ENCODE measurements at places on chromosomes 6 and 20.

GRCh38 chr6:7821426-7821825 is 89.2 kb downstream of the TXNDC5 start:
- DNase-seq, result no peak

- DNase-seq, result no peak
Observed at GRCh38 chr20:43916073-43916880, 1.6 kb downstream of the TOX2 start.

DNA sequence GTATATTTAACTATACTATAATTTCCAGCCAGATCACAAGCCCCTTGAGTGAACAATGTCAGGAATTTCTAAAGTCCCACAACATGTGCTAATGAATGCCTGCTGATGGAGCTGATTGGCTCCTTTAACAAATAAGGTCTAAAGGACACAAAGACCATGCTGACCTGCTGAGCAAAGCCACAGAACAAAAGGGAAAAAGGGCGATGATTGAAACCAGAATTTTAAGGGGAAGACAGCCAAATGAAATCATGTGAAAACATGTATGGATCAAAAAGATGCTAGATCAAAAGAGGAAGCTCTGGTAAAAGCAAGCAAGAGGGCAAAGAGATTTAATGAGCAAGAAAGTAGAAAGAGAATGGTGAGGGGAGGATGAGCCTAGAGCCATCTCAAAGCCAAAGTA is 105.6 kb downstream of the DCDC2 start:
- no peak for DNase-seq

DNA sequence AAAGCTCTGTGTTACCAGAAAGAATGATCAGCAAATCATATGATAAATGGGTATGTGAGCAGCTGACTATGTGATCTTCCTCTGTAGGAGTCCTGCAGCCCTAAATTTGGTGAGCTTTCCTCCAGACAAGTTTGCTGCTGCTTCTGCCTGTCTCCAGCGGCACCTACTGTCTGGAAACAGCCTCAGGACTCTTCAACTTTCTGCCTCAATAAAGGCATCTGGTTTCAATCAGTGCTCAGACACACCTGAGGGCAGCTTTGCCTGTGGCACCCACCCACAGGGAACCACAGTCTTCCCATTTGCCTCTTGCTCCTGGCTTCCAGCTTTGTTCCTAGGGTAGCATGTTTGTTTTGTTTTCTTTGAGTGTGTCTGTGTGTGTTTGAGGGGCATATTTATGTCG is 727.9 kb upstream of the MAN1A1 start:
- no peak for DNase-seq

GRCh38 chr6:169332250-169332649 is 78.6 kb upstream of the THBS2 start:
- DNase-seq, result no peak

DNA sequence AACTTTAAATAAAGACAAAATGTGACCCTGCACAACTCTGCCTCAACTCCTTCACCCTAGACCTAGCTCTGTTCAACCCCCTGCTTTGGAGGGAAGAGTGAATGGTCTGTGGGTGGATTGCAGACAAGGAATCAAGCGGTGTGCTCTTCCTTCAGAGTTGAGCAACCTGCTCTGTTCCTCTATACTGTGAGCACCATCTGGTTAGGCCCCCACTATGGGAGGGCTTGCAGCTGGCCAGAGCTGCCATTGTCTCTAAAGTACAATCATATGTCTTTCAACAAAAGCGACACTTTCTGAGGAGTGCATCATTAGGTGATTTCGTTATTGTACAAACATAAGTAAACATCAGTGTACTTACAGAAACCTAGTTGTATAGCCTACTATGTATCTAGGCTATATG is 406.1 kb upstream of the MARCKS start:
- DNase-seq, result no peak

DNA sequence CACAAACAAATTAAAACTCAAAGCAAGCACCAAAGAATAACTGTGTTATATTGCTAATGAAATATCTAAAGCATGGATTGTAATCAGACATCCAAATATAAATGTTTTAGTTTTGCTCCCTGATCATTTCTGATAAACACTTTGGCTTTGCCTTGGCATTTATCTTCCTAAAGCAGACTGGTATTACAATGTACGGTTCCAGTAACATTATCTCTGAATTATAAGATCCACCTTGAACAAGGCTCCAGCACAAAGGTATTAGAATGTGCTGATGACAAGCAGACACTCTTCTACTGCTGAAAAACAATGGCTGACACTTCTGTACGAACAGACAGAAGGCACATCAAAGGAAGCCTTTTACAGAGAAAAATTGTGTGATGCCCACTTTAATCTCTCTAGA is 74.6 kb downstream of the INSM1 start:
- DNase-seq, result no peak

- no peak for DNase-seq
Observed at GRCh38 chr6:11386726-11387125, 150.8 kb upstream of the TMEM170B start.

GRCh38 chr6:144190593-144190992 is 40.3 kb downstream of the STX11 start:
- no peak for DNase-seq

- no peak for DNase-seq
Observed at GRCh38 chr20:5822569-5822968, 72.4 kb downstream of the SHLD1 start.

DNA sequence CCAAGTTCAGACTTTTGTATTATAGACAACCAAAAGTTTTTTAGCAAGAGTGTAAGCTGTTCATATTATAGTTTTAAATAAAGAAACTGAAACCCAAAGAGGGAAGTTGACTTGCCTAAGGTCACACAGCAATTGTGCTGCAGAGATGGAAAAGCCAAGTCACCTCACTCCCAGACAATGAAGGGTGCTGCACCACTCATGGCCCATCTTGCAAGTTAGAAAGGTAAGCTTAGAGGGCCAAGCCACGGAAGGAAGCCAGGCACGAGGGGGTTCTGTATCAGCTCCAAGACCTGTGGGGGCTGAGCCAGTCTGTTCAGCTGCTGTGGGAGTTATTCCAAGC is 860 bp downstream of the DEFB124 start:
- no peak for DNase-seq

DNA sequence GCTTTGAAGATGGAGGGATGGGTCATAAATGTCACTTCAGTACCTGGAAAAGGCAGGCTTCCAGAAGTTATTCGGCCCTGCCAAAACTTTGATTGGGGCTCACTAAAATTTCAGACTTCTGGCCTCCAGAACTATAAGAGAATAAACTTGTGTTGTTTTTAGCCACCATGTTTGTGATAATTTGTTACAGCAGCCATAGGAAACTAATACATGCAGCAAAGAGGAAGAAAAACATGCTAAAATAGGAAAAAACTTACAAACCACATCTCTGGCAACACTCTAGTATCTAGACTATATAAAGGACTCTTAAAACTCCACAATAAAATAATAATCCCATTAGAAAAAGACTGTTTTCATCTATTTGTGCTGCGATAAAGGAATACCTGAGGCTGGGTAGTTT is 9.5 kb downstream of the ADAT2 start:
- no peak for DNase-seq

DNA sequence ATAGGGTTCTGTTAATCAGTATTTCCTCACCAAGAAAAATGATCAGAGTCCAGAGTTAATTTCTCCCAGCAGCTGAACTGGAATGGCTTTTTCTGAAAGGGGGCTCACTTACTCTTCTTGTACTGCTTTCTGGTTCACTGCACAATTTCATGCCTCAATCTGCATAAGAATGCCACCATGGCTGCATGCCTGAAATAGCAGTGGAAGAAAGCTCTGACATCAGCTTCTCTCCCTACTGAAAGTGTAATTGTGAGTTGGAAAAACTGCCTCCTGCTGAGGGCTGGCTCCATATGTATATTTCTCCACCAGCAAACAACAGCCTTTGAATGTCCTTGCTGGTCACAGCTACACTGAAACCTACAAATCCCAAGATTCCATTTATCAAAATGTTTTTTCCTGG is 1027.2 kb upstream of the GJE1 start:
- DNase-seq, result no peak

GRCh38 chr20:4435225-4435624 is 286.5 kb upstream of the PRND start:
- no peak for DNase-seq

DNA sequence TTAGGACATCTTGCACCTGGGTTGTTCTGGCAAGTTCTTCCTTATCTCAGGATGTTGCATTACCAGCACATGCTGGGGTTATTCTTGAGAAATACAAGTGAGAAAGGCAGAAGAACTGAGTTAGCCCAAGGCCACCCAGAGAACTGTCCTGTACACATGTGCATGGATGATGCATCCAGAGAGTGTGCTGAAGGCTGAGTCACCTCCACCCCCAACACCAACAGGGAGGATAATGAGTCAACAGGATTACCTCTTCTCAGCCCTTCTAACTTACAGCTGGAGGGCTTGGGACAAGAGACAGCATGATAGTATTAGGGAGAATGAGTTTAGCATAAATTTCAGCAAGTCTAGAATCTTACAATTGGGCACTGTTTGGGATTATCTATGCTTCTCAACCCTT is 8.5 kb downstream of the SCGN start:
- DNase-seq, result peak; percentile 3

DNA sequence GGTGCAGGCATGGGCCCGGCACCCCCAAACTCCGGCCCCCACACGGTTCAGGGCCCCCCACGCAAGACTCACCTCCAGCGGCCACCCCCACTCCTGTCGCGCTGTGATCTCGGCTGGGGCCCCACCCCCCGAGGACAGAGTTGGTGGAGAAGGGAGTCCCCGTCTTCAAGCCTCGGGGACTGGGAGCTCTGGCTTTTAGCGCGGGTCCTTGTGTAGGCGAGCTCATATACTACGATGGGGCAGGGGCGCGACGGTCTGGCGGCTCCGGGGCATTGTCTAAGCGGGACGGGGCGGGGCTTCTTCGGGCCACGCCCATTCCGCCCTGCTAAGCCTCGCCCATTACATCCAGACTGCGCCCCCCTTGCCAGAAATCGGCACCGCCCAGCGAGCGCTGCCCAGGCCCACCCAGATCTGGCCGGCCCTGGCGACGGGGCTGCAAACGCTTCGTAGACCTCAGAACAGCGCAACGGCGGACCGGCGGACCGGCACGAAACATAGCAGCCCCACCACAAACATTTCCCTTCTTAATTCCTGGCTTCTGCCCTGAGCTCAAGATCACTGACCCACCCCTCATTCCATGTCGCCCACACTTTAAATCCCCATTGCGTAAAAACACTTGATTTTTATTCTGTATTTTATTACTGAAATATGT is 1.0 kb upstream of the DDAH2 start:
- DNase-seq, result peak; percentile 53

DNA sequence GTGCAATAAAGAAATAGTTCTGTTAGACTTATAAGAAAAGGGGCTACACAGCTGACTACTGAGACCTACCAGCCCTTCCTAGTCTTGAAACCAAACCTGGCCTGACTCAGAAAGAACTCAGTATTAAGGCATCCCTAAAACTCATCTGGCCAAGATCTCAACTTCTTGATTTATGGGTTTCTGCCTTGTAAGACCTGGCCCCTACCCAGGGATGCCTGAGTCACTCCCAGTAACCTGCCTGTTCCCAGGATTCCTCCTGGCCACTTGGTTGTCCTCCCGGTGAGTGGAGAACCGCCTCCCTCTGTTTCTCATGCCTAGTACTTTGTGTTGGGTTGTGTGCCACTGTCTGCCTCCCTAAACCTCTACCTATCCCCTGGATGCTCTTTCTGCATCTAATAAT is 189.4 kb upstream of the PREP start:
- DNase-seq, result no peak

GRCh38 chr6:102407886-102408741 is 1014.6 kb downstream of the GRIK2 start:
- DNase-seq, result no peak

GRCh38 chr6:29870104-29870503 is 42.5 kb downstream of the HLA-G start:
- no peak for DNase-seq

- no peak for DNase-seq
Observed at GRCh38 chr6:52925919-52926792, 16.7 kb upstream of the GSTA3 start.

DNA sequence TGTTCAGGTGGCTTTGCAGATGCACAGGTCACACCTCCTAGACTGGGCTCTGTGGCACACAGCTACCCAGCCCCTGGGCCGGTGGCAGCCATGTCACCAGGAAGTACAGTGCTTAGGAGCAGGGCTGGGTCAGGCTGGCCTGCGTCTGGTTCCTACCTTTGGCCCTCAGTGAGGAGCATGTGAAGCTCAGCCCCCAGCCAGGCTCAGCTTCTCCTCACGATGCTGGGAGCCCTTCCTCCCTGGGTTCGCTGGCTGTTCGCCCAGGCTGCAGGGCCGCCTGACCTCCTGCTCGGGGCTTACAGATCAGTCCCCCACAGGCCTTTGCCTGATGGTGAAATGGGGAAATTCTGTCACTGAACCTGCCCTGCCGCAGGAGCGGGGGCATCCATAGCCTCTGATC is 23.1 kb downstream of the SPATA2 start:
- no peak for DNase-seq

DNA sequence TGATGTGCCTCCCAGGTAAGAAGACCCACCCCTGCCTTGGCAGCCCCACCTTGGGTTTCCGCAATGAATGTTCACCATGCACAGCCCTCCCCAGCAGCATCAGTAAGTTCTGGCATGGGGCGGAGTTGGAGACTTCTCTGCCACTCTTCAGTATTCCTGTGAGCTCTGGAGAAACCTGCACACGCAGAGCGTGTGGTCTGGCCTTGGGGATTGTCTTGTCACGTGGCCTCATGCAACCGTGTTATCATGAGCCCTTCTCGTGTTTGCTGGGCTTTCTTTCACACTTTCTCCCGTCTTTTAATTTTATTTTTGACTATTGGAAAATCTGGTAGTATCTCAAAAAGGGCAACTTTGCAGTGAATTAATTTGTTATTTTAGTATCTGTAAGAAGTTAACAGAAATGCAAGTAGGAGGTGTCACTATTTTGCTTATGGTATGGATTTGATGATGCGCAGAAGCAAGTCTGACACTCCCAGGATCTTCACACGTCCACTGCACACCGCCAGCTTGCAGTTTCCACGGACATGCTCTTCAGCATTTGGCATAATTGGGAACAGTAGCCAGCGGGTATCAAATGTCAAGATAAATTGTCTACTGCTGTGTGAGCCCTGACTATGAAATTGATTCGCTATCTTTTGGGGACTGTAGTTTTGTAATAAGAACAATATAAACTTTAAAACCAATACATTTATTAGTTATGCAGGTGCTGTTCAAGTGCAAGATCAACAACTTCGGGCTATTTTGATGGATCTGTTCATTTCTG is 463.5 kb downstream of the QKI start:
- DNase-seq, result no peak

GRCh38 chr6:21885532-21886114 is 292.1 kb downstream of the SOX4 start:
- no peak for DNase-seq

- DNase-seq, result no peak
Observed at GRCh38 chr6:14371530-14371929, 254.0 kb downstream of the CD83 start.

GRCh38 chr20:55273149-55273548 is 732.2 kb downstream of the CBLN4 start:
- no peak for DNase-seq

- no peak for DNase-seq
Observed at GRCh38 chr20:60034231-60035110, 76.2 kb downstream of the CDH26 start.

DNA sequence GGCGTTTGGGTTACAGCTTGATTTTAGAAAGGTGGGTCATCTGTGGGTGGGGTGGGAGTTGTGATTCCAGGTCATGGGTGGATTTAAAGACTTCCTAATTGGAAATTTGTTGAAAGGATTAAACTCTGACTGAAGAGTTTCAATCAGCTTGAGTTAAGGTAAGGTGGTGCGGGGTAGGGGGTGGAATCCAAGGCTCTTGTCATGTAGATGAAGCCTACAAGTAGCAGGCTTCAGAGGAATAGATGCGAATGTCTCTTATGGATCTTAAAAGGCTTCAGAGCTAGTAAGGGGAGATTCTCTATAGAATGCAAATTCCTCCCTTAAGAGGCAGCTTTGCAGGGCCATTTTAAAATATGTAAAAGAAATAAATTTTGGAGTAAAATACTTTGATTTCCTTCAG is 645.3 kb downstream of the FRK start:
- no peak for DNase-seq
